ENCODE measurements at places on chromosomes 12 and 14.

GRCh38 chr14:104339829-104340228 is 201.4 kb downstream of the KIF26A start:
- no peak for DNase-seq

DNA sequence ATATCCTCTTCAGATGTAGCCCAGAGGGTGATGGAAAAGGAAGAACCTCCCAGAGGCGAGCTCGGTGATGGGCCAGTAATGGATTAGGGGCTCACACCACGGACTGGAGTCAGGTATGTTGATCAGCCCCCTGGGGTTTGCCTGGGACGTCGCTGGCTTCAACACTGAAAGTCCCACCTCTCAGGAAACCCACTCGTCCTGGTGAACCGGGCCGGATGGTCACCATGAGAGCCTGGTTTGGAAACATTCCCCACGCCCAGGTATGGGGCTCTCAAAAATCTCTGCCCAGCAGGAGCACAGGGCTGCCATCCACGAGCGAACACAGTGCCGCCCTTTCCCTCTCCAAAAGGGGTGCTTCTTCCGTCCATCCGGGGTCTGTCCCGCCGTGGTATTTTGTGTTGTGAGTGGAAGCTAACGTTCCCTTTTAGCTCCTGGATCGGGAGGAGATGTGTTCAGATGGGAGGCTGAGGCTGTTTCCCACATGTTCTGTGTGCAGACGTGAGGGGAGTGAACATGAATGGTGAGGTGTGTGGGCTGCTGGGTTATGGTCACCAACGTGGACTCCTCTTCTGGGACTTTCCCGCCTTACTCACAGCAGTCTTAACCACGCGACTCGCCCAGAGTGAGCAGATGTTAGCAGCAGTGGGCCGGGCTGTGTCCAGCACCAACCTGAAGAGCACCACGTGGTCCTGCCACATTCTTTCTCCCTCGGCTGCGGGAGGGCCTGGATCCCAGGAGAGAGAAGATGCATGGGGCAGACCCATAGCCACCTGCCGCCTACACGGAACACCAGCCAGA is 139.2 kb downstream of the KIF26A start:
- no peak for DNase-seq

- no peak for DNase-seq
Observed at GRCh38 chr12:5997260-5997659, 52.2 kb upstream of the ANO2 start.

GRCh38 chr12:49355913-49356312 is 9.2 kb downstream of the DNAJC22 start:
- no peak for DNase-seq

GRCh38 chr14:37594238-37594970 is 645 bp downstream of the FOXA1 start:
- no peak for DNase-seq

- no peak for DNase-seq
Observed at GRCh38 chr12:52256584-52256935, 17.9 kb upstream of the KRT86 start.

DNA sequence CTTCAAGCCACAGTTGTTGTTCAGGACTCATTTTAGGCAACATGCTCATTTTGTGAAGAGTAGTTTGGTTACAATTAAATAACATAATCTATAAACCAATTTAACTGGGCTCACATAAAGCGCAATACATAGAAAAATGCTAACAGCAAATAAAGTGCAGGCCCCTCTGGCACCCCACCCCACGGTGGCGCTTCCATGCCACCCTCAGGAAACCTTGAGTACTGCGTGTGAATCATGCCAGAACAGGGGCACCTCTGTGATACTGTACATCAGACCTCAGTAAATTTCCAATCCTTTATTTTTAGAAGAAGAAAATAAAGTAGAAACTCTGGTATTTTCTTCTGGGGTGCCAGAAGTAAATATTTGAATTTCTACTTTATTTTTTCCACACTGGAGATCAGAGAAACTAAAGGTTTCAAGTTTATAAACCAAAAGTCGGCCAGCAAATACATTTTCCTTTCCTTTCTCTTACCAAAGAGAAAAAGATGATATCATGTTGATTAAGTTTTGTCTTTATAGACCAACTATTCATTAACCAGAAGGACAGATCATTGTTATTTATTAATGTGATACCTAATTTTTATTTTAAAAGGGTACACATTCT is 316.8 kb downstream of the PAWR start:
- DNase-seq: no peak

DNA sequence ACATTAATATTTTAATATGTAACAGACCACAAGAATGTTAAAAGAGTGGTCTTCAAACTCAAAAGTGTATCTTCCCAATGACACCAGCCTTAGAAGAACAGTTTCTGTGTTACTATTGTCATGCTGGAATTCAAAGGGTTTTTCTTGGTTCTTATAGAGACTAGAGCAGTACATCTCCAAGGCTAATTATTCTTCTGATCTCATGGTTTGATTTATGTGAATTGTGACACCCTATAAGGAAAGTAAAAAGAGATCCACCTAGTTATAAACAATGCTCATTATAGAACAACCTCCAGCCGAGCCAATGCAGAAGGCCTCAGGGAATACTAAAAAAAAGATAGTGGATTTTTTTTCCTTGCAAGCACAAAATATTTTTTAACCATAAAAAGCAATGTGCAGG is 65.5 kb downstream of the PTPRO start:
- DNase-seq: no peak

DNA sequence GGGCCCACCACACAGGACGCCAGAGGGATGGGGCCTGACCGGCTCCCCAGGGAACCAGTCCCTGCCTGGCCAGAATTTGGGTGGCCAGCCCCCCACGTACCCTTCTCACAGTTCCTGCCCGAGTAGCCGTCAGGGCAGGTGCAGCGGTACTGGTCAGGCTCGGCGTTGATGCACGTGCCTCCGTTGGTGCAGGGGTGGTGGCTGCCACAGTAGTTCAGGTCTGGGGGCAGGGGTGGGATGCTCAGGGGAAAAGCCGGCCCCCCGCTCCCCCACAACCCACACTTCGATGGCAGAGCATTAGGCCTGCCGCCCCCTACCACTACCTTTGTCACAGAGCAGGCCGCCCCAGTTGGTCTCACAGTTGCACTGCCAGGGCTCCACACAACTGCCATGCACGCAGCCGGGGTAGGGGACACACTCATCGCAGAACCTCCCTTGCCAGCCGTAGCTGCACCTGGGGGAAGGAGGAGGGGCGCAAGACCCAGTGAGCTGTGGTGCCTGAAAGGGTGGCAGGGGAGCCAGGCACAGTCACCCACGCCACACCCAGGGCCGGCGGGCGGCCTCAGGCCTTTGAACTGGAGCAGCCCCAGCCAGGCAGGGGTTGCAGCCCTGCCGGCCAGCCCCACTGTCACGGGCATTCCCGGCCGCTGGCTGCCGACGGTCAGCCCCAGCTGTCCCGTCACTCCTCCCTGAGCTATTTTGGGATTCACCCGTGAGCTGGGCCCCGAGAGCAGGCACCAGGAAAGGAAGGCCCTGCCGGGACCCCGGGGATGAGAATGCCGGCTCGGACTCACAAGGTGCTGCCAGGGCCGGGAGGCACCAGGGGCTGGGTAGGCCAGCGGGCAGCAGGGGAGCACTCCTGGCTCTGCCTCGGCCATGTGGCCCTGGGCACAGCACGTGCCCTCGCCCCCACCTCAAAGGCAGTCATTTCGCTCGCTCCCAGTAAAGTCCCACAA is 16.5 kb downstream of the JAG2 start:
- no peak for DNase-seq

GRCh38 chr14:68628605-68629310 is 164.1 kb downstream of the ZFP36L1 start:
- DNase-seq: no peak

DNA sequence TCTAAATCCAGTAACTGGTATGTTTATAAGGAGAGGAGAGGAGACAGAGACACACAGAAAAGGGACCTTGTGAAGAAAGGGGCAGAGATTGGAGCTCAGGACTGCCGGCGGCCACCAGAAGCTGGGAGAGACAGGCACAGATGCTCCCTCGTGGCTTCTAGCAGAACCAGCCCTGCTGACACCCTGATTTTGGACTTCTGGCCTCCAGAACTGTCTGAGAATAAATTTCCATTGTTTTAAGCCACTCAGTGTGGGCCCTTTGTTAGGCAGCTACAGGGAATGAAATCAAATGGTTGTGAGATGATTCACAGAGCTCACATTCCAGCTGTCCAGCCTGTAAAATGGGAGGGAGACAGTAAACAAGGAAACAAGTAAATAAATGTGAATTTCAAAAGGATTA is 47.6 kb downstream of the TMEM132C start:
- DNase-seq: no peak

- DNase-seq: no peak
Observed at GRCh38 chr12:46100551-46101484, 110.4 kb upstream of the SCAF11 start.

DNA sequence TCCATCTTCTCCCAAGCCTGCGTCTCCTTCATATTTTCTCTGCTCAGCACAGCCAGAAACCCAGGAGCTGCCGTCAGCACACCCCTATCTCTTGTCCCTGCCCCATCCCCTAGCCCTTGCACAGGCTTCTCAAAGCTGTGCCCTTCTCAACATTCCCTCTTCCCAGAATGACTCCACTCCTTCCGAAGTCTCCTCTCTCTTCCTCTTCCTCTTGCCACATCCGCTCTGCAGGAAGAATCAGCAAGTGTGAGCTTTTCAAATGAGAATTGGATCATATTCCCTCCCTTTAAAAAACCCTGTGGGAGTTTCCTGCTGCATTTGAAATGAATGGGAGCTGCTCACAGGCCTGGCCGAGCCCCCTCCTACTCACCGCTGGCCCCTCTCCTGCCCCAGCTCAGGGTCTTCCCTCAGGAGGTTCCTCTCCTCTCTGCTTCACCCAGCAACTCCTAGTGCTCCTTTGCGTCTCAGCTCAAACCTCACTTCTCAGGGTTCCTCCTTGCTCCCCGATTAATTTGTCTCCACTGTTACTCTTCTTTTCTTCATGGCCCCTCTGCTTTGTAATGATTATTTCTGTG is 528.5 kb upstream of the CCDC196 start:
- DNase-seq: no peak

GRCh38 chr12:39402922-39403321 is 40.0 kb downstream of the KIF21A start:
- no peak for DNase-seq

DNA sequence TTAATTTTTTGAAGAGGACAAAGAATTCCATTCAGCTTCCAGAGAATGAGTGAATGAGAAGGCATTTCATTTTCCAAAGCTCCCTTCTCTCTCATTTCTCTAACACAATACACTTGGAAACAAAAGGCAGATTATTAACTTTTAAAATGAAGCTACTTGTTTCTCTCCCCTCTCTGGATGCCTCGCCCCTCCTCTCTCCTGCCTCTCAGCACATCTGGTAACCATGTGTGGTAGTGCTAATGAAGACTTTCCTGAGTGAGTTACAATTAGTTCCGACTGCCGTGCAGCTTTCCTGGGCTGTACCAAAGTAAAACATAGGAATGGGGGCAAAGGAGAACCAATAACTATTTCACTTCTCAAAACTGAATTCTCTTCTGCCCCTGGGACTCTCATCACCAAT is 84.7 kb upstream of the SOX5 start:
- no peak for DNase-seq

DNA sequence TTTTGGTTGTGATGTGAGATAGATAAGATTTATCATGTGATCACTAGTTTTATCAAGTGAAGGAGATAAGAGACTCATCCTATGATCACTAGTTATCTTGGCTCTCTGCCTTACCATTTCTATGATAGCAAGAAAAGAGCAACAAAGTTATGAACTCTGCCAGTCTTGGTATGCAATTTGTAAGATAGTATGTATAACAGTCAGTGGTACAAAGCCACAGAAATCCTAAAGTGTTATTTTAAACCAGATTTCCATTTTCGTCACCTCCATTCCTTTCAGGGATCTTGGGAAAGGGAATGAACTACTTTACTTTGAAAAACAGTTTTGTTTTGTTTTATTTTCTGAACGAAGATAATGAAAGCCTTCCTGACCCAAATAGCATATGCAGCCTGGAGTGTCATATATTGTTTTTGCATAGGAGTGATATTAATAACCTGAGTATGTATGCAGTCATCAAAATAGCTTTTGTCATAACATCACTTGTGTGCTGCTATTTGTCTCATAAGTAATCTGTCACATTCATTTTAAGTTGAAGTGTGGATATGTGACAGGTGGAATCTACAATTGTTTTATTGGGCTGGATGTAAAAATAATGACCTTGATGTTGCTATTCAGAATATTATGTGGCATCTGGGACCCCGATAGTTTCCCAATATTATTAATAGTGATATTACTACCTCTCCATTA is 35.0 kb downstream of the FLRT2 start:
- DNase-seq: no peak

- DNase-seq: no peak
Observed at GRCh38 chr14:56180754-56181542, 62.7 kb downstream of the PELI2 start.

DNA sequence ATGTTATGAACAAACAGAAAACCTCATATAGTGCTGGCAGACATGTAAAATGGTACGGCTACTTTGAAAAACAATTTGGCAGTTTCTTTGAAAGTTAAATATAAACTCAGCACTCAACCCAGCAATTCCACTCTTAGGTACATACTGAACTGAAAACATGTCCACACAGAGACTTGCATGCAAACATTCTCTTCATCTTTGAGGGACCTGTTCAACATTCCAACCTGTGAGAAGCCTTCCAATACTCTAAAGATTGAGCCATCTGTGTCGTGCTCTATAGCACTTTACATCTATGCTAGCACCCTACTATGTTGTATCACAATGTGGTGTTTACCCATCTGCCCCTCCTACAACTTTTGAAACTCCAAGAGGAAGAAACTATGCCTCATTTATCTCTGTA is 79.3 kb downstream of the DNAI7 start:
- DNase-seq: no peak
